Uterine smooth muscle cell (primary cell): ENCODE measurements at places on chromosomes 2 and 18. TPM values are rescaled to one million over a fixed set of nuclear protein-coding genes. Genes with fewer than 3 reads are reported as not detected.

Gene ARHGAP15
- total RNA-seq, result not detected in 2 replicates

Gene TMEM200C
- total RNA-seq, result 0.11 and 0.12 TPM in 2 replicates

Gene MBP
- total RNA-seq, result 4.0 and 6.0 TPM in 2 replicates

Gene ASAP2
- total RNA-seq, result 43.5 and 44.8 TPM in 2 replicates

Gene TNFRSF11A
- 0.22 and 0.25 TPM in 2 replicates for total RNA-seq

Gene ANKRD39
- total RNA-seq, result 11.0 and 11.7 TPM in 2 replicates

Gene FAM237A
- not detected in 2 replicates for total RNA-seq

Gene PTGR3
- total RNA-seq, result 19.6 and 29.2 TPM in 2 replicates

Gene FRZB
- total RNA-seq, result 0.11 and 0.12 TPM in 2 replicates

Gene ABCG5
- total RNA-seq, result not detected in 2 replicates
